ENCODE measurements at places on chromosomes 1 and 21.

DNA sequence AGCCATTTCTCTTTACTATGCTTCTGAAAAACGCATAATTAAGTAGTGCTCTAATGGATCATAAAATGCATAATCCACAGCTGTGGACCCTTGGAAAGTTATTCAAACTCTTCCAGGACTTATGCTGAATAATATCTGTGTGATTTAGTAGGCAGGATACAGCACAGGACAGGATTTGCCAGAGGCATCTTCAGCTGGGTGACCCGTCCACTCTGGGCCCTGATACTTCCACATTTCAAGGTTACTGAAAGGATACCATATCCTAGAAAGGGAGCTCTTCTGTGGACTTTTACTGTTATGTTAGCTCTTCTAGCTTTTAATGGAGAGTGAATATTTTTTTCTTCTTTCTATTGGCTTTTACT is 49.6 kb downstream of the MAP10 start:
- no peak for DNase-seq

DNA sequence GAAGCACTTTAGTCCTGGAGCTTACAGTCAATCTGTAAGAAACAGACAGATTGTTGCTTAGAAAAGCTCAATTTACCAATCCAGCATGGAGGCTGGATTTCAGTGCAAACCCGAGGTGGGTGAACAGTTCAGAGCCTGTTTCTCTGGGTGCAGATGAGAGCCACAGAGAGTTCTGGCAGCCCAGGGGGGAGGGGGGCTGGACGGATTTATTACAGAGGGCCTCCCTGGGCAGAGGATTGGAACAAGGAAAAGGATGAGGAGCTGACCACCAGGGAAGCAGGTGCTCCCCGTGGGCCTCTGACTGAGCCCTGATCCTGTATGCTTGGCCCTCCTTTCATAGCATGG is 38.0 kb upstream of the EPS8L3 start:
- DNase-seq, result no peak

DNA sequence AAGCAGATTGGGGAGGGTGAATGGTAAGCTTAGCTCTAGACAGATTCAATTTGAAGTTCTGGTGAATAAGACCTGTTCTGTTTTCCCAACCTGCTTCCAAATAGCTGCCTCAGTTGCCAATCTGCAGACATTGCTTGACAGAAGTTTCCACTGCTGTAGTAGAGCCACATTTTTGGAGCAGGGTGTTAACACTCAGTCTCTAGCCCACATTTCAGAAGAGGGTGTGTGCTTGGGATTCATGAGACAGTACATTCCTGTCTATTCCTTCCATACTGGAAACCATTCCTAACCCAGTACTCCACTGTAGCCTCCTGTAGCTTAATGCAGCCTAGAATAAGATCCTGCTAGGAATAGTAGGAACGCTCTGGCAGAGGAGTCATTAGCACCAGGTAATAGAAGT is 450.5 kb downstream of the NUF2 start:
- DNase-seq, result no peak

DNA sequence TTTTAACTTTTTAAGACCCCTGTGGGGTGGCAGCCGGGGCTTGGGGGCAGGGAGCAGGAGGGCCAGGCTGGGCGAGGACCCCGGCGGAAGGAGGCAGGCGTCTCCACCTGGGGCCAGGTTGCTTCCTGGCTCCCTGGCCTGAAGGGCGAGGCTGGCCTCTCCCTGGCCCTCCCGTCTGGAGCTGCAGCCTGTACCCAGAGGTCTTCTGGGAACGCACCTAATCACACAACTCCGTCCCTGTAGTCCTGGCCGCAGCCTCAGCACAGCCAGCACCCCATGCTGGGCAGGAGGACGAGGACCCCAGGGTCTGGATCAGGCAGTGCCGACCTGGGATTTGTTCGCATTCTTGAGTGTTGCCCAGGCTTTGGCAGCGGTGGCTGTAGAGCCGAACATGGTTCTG is 14.1 kb upstream of the TTC34 start:
- DNase-seq, result peak; percentile 27

DNA sequence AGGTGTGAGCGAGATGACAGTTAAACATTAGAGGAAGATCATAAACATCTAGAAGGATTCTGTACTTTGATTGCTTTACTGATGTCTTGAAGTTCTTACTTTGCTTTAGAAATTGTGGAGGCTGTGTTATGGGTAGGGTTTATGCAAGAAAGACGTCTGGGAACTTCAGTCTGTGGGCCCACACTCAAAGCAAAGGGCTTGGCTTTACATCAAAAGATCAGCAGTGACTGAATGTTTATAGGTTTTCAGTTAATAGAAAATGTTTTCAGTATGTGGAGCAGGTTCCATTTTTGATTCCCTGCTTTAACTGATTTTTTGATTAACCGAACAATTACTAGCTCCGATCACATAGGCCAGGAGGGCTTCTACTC is 31.9 kb downstream of the PEX14 start:
- no peak for DNase-seq

DNA sequence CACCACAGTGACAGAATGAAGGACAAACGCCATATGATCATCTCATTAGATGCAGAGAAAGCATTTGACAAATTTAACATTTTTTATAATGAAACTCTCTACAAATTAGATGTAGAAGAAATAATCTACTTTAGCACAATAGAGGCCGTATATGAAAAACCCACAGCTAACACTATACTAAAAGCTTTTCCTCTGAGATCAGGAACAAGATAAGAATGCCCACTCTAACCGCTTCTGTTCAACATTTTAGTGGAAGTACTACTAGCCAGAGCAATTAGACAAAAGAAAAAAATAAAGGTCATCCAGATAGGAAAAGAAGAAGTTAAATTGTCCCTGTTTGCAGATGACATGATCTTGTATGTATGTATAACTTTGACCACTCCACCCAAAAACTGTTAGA is 109.7 kb downstream of the SLC35F3 start:
- no peak for DNase-seq

DNA sequence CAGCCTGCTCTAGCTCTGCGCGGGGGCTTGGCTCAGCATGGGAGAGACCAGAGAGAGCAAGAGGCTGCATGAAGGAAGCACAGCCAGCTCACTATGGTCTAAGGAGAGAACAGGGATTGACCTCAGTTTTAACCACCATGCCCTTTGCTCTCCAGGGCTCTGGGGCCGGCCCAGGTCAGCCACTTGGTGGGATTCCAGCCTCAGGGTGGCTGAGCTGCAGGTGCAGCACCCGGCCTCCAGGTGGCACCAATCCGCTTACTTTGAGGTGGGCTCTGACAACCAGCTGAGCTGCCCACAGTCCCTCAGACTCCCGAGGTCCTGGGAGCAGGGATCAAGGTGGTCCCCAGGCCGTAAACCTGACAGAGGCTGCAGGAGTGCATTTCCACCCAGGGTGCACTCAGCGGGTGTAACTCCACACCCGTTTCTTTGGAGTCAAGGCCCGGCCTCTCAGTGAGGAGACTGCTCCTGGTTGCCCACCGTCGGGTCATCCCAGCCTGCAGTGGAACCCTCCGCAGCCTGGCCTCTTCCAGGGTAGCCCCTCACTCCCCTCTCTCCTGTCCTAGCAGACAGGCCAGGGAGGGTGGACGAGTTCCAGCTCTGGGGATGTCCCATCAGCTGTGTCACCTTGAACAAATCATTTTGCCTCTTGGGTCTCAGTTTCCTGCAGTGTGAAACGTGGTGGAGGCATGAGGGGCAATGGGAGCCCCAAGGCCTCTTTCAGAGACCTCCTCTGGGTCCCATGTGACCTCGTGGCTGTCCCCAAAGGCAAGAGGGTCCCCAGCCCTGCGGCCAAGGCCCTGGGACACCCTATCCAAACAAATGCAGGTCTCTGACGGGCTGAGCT is 607 bp upstream of the LGR6 start:
- DNase-seq, result peak; percentile 83

- no peak for DNase-seq
Observed at GRCh38 chr1:39657402-39657801, 14.5 kb downstream of the NT5C1A start.

GRCh38 chr21:30329203-30329875 is 8.2 kb downstream of the KRTAP27-1 start:
- no peak for DNase-seq

DNA sequence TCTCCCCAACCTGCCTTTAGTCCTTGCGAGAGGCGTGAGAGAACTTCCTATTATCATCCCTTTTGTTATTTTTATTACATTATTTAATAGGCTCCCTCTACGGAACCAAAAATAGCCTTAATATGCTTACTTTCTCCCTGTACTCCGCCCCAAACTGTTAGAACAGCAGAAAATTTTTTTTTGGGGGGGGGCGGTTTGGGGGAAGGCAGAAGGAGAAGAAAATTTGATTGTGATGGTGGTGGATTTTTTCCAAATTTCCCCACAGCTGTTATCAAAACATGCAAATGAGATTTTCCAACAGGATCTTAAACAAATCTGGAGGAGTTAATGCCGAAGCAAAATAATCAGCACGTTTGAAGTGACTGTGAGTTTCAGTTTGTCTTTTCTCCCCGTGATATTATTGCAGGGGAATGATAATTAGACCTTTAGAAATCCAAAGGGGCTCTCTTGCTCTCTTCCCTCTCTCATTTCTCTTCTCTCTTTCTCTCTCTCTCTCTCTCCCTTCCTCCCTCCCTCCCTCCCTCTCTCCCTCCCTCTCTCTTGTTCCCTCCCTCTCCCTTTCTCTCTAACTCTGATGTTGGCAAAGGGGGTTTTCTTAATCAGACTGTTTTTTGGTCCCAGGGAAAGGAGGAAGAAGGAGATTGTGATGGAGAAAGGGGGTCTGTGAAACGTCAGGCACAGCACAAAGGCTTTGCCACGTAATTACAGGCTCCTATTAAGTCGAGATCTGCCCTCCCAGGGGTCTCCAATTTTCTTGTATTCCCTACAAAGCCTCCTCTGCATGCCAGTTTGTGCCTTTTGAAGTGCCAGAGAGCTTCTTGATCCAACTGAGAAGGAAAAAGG is 1.1 kb upstream of the PRRX1 start:
- DNase-seq, result no peak

DNA sequence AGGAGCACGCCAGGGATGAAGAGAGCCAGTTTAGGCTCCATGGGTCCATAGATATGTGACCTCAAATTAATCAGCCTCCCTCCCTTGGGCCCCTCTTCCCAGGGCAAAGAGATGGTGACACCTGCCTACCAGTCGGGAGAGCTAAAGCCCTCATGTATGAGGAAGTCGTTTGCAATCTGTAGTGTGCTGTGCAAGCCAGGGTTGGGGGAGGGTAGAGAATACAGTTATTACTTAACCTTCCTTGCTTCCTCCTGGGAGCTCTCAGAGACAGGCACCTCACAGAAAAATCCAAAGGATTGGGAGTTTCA is 4.0 kb downstream of the PGLYRP4 start:
- DNase-seq, result no peak

Measured in pancreas (tissue), 10 donors.